Brain pericyte (primary cell): ENCODE measurements at places on chromosomes 1 and 21.
A peak's percentile ranks its signal among the peaks of the same experiment; 100 is the strongest.

GRCh38 chr1:183039985-183040447, 16.8 kb downstream of the LAMC1 start:
- peak; percentile 95 for DNase-seq

DNA sequence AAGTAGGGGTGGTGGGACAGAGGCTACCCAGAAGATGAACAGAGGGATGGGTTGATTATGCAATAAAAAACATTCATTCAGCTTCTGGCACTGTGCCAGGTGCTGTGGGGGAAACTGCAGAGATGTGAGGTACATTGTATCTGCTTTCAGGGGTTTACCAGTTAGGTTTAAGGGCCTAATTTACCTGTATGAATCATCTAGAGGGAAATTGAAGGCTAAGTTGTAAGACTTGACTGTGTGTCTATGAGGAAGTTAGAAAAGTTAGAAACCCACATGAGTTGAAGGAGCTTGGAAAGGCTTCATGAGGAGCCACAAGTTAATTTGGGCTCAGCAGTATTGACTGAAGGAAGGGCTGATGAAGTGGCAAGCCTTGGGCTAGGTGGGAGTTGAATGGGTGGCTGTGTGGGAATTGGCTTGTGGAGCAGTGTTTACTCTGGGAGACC, 36.7 kb upstream of the APOBEC4 start:
- DNase-seq = no peak

DNA sequence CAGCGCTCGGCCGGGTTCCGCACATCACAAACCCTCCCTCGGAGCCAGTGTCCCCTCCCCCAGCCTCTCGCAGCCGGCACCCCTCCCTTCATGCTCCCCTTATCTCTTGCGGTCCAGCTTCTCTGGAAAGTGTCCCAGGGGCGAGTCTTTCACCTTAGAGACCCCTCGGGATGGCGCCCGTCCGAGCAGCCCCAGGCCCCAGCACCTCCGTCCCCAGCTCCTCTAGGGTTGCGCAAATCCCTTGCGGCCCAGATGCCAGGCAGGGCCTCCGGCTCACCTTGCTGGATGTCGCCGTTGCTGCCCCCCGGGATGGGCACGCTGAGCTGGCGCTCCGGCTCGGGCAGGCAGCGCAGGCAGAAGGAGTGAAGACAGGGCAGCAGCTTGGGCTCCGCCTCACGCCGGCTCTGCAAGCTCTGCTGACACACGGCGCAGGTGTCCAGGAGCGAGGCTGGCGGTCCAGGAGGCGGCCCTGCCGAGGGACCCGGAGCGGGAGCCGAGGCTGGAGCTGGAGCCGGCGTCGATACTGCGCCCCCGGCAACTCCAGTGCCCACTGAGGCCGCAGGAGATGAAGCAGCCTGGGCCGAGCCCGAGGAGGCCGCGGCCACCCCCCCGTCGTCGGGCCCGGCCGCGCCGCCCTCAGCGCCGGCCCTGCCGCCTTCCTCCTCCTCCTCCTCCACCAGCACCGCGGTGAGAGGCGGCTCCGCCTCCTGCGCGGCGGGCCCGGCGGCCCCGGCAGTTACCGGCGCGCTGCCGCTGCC, 550 bp downstream of the TRIM33 start:
- no peak for DNase-seq

DNA sequence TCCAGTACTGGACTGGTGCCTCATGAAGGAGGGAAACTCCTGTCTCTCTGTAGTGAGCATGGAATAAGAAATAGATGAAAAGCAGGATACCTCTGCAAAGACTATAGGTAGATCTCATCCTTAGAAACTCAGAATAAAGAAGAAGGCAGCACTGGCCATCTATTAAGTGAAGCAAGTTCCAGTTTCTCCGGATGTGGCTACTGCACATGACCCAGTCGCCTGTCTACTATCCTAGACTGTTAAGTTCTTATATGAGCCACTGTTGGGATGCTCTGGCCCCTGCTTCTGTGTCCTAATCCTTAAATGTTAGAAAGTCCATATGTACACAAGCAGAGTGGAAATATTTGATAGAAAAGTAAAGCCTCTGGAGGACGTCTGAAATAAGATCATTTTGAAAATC, 2.2 kb downstream of the FASLG start:
- DNase-seq = no peak

- DNase-seq = peak; percentile 59
Measured at GRCh38 chr1:225474986-225475820, 47.4 kb upstream of the LBR start.

DNA sequence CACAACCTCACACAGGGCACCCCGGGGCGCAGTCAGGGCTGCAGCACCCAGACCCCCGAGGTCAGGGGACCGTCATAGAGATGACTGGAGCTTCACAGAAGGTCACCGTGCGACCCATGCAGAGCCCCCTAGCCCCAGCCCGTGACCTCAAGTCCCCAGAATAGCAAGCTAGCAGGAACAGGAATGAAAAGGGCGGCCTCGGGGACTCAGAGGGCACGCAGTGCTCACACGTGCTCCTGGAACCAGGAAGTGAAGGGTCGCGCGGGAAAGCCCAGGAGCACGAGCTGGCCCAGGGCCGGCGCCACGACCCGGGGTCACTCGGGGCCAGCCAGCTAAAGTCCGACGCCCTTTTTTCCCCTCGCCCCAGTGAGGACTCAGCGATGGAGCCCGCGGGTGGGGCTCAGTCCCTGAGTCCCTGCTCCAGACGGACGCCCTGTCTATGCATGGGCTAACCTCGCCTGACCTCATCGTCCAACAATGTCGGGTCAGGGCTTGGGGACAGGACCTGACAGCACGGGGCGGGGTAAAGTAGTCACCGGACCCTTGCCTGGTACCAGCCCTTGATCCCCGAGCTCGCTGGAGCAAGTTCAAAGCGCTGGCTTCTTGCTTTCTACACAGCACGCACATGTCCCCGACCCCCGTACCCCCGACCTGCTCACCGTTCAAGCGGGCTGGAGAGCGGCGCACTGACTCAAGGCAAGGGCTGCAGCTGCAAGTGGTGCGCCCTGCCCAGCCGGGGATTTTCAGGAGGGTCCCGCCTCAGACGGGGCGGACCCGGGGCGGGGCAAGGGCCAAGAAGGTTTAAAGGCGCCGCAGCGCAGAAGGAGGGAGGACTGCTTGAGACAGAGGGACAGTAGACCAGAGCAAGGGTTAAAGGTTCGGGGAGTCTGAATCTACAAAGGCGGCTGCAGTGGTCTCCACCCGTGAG, at the start of gene TAGLN2:
TSS of gene TAGLN2 (minus strand) at position 717 of the 928 bp plus-strand sequence. CDS start 4,998 bp downstream, outside the sequence.
- peak; percentile 69 for DNase-seq

DNA sequence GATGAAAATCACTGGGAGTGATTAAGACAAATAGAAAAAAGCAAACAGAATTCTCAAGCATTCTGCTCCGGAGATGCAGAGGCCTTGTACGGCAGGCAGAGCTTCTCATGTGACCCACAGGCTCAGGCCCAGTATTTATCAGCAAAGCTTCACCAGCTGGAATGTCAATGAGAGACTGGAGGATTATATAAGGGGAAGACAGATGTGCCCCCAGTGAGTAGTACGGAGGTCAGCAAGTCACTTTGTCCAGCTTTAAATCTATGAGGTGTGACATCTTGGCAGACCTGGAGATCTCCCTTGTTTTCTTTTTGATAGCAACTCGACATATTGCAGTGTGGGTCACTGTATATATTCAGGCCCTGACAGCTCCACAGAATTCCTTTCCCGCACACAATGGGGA, 106.8 kb downstream of the HHIPL2 start:
- no peak for DNase-seq

DNA sequence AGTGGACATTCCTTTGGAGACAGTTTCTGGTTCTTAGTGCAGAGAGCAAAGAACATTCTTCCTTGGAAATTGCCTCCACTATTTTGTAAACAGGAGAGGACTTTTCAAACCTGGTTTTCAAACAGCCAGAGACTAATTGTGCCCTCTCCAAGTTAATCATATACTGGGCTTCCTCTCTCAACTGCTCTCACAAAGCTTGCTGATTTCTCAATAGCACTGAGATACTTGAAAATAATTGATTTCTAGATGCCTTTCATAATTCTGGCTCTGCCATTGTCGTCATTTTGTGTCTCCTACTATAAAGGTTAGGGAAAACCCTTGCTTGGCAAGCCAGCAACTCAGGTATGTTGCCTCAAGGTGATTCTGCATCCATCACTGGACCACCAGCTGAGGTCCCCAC, 56.0 kb downstream of the KCNJ15 start:
- DNase-seq = no peak

- no peak for DNase-seq
Measured at GRCh38 chr1:67211589-67212563, 45.6 kb downstream of the IL23R start.

- DNase-seq = no peak
Measured at GRCh38 chr1:7384679-7385078, 386.4 kb upstream of the VAMP3 start.

- no peak for DNase-seq
Measured at GRCh38 chr1:234554218-234554697, 55.7 kb downstream of the IRF2BP2 start.

GRCh38 chr1:202167708-202168415, 7.5 kb upstream of the PTPN7 start:
- DNase-seq = no peak
